ENCODE measurements at places on chromosomes 6 and 20. TPM values are rescaled to one million over a fixed set of nuclear protein-coding genes. Genes with fewer than 3 reads are reported as not detected.

GRCh38 chr6:38185244-38185643 lies 365.7 kb downstream of the ZFAND3 start:
- DNase-seq, result no peak

GRCh38 chr6:41194386-41194785 lies 6.6 kb downstream of the TREML2 start:
- no peak for DNase-seq

DNA sequence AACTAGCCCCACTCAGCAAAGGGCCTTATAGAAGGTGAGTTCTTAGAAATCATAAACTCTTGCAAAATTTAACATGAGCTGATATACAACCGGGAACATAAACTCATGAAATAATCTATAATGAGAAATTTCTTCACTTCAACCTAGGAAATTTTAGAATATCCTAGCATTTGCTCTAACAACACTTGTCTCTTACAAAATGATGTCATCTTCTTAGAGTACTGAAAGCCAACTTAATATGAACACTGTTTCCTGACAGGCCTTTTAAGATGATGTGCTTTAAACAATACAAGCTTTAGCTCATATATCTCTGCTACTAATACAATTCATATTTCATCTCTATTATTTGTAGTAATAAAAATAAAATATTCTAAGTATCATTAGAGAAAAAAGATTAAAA lies 932 bp downstream of the PACRG start:
- no peak for DNase-seq

GRCh38 chr20:63737945-63738686 lies 1.5 kb upstream of the SLC2A4RG start:
- DNase-seq, result no peak

- no peak for DNase-seq
Measured at GRCh38 chr6:107348224-107348623, 111.1 kb downstream of the PDSS2 start.

- DNase-seq, result no peak
Measured at GRCh38 chr6:161035182-161035980, 43.8 kb downstream of the MAP3K4 start.

DNA sequence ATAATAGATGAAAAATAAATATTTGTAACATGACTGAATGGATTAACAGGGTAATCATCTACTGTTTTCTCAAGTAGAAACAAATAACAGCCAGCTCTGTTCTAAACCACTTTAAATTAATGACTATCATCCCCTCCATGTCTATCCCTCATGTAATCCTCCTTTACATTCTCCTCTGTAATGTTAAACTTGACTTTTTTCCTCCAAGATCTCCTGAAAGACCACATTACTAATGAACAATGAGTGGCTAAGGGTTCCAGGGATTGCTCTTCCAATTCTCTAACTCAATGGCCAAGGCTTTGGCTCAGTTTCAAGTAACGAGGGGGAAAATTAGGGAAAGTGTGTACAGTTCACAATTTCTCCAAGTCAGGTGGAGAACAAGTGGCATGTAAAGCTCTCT lies 37.6 kb upstream of the FBXL4 start:
- no peak for DNase-seq

DNA sequence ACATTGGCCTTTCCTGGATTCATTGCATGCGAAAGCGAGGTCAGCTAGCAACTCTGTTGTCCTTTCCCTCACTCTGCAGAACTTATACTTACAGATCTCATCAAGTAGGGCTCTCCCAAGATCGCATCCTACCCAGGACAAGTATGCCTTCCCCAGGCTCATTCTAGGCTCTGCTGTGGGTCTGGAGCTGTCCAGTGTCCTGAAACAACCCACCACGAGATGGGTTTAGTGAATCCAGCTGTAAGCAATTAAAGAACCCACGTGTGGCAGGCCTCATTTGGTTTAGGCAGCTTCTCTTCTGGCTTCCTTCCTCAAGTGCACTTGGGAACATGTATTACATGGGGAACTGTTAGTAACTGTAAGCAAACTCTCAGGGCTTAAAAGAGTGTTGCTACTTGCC lies 406.5 kb upstream of the CHD6 start:
- DNase-seq, result peak; percentile 35

- no peak for DNase-seq
Measured at GRCh38 chr6:96394727-96395126, 126.9 kb upstream of the UFL1 start.

- no peak for DNase-seq
Measured at GRCh38 chr6:144824018-144824417, 538.9 kb downstream of the UTRN start.

DNA sequence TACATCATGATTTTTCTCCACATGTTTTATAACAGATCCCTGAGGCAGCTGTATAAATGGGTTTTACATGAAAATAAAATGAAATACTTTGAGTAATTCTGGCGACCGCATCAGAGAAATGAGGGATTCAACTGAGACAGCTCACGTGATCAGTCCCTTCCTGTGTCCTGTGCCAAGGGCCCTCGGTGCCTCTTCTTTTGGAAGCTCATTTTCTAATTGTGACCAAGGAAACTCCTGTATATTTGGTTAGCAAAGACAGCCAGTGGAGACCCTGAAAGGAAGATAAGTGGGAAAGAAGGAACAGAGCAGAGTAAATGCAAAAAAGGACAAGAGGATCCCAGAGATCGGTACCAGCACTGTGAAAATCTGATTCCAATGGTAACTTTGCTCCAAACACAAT lies 129.9 kb downstream of the FYN start:
- no peak for DNase-seq

- DNase-seq, result no peak
Measured at GRCh38 chr20:37308086-37309050, 18.9 kb downstream of the MANBAL start.

KPNA5 gene
- 25.8 TPM for polyA plus RNA-seq

BPIFB4 gene
- polyA plus RNA-seq, result not detected

FERMT1 gene
- polyA plus RNA-seq, result 3.7 TPM
